Stimulated activated CD4-positive, alpha-beta T cell treated with anti-CD3 and anti-CD28 coated beads, Interleukin-4, amount 100 ng/mL, for 24 hours (primary cell): ENCODE measurements at places on chromosomes 16 and 17.

GRCh38 chr17:33459078-33459940 is 166.2 kb upstream of the ASIC2 start:
- DNase-seq, result no peak

- DNase-seq, result no peak
These were observed 795 bp upstream of the HBM start for GRCh38 chr16:164827-165538.

GRCh38 chr16:3474136-3474779 is 21.0 kb downstream of the C16orf90 start:
- DNase-seq, result no peak

- peak; percentile 57 for DNase-seq
These were observed 15.0 kb downstream of the ZNF213 start for GRCh38 chr16:3149630-3150345.

DNA sequence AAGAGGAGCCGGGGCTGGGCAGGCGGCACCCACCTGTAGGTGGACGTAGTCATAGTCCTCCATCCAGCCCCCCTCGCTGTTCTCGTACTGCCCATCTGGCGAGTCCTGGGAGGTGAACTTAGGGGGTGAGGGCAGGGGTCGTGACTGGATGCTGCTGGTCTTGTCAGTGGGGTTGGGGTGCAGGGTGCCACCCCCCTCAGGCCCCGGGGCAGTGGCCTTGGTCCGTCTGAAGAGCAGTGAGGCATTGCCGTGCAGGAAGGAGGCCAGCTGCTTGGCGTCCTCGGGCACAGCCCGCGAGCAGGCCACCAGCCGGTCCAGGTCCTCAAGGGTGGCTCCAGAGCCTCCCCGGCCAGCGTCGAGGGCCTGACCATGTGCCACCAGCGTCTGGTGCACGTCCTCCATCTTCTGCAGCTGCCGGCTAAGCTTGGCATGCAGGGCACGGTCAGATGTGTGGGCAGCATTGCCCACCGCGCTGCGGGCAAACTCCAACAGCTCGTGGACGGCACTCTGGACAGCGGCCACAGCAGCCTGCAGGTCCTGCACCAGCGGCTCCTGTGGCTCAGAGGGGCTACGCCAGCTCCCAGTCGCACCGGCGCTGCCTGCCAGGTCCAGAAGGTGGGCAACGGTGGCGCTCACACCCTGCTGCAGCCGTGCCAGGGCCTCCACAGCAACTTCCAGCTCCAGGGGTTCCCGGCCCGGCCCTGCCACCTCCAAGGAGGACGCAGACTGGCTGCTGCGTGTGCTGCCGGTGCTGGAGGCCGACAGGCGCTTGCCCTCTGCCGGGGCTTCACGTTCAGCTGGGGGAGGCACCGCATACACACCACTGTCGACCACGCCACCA is 16.3 kb downstream of the CTRB1 start:
- DNase-seq, result no peak

- no peak for DNase-seq
These were observed 15.4 kb upstream of the NDEL1 start for GRCh38 chr17:8420041-8420934.

DNA sequence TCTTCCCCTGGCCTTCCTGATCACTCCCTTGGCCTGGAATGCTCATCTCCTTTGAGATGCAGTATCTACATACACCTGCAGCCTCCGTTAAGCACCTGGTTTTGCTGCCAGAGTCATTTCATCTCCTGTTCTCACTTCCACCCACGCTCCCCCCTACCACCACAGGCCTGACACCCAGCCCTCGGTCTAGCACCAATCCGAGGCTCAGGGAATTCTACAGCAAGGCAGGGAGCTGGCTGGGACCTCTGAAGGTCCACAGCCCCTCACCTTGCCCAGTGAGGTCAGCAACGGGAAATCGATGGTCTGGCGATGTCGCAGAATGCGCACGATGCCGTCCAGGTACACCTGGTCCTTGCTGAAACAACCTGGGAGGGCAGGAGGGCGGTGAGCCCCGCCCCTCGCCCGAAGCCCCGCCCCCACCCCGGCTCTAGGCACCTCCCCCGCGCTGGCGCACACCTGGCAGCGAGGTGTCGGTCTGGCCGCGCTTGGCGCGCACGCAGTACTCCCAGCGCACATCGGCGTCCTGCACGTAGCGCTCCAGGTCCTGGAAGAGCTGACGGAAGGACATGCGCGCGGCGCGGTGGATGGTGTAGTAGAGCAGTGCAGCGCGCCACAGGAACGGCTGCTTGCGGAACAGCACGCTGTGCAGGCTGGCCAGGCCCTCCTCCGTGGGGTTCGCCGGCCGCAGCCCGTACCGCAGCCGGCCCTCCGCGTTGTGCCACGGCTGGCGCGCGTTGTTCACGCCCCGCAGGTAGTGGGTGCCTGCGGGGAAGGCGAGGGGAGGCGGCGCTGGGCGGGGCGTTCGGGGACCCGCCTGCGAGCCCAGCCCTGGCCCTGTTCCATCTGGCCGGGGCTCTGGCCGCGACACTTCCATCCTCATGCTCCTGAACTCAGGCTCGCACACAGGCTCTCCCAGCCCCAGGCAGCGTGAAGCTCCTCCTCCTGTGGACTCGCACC is 5.7 kb downstream of the MATCAP1 start:
- DNase-seq, result peak; percentile 42

DNA sequence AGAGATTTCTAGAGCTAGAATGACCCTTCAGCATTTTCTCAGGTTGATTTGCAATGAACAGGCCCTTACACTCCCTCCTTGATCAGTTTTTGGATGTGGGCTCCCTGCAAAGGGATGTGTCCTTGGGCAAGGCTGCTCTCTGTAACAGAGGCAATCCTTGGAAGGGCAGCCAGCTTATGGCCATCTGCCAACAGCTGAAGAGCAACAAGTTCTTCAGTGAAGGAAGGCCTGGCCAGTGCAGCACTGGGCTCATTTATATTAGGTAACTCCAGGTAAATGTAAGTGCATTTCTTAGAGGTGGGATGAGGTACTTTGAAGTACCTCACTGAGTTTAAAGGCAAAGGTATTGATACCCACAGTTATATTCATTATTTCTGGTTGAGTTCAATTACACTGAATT is 114.3 kb upstream of the KCNJ16 start:
- no peak for DNase-seq

DNA sequence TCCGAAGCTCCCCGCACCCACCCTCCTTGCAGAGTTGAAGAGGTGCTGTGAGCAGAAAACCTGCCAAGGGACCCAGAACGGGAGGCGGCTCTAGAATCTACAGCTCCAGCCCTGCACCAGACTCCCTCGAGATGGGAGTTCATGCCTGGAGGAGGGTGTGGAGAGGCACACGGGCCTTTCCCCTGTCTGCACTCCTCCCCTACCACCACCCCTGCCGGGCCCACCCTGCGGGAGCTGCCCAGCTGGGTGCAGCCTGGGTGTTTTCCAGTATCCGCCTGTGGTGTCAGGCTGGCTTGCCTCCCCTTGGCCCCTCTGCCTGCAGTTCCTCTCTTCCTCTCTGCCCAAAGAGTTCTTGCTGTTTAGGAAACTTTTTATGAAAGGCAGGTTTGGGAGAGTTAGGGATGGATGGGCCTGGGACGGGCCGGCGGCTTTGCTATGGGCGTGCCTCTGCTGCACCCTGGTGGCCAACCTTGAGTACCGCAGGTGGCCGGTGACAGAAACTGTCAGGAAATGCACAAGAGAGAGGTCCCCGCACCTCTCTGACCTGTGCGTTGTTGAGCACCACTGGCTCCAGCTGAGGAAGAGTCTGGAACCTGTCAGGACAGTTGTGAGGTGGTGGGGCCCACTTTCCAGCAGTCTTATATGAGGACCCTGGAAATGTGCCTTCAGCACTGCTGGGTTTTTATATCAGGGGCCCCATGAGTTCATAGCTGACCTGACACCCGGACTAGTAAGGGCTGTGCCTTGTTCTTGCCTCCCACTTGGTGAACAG is 354.1 kb downstream of the SEC14L1 start:
- peak; percentile 82 for DNase-seq

DNA sequence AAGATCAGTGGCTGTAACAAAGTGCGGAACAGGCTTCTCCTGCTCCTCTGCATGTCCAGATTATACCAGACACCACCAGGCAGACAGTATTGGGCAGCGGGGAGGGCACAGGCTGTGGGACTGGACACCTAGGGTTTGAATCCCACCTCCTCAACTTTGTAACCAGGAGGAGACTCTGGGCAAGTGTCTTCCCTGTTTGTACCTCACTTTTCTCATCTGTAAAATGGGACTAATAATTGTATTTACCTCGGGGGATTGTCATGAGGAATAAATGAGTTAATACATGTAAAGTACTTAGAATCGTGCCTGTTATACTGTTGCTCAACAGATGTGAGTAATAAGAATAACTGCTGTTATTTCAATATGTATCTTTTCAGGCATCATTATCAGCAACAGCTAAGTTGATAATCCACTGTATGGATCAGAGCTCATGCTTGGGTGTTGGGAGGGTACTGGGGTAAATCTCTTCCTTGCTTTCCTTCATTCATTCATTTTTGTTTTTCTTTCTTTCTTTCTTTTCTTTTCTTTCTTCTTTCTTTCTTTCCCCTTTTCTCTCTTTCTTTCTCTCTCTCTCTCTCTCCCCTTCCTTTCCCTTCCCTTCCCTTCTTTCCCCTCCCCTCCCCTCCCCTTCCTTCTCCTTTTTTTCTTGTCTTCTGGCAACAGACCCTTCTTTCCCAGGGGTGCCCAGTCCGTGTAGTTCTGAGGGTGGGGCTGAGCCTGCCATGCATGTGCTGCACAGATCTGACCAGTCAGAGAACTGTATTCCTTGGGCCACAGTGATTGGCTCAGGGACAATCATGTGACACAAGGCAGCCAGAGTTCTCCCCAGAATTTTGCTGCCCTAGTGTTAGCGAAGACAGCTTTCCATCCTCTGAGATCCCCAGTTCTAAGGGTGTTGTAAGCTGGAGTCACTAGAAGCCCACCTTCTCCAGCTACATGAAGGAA is 25.3 kb upstream of the BRD7 start:
- no peak for DNase-seq

DNA sequence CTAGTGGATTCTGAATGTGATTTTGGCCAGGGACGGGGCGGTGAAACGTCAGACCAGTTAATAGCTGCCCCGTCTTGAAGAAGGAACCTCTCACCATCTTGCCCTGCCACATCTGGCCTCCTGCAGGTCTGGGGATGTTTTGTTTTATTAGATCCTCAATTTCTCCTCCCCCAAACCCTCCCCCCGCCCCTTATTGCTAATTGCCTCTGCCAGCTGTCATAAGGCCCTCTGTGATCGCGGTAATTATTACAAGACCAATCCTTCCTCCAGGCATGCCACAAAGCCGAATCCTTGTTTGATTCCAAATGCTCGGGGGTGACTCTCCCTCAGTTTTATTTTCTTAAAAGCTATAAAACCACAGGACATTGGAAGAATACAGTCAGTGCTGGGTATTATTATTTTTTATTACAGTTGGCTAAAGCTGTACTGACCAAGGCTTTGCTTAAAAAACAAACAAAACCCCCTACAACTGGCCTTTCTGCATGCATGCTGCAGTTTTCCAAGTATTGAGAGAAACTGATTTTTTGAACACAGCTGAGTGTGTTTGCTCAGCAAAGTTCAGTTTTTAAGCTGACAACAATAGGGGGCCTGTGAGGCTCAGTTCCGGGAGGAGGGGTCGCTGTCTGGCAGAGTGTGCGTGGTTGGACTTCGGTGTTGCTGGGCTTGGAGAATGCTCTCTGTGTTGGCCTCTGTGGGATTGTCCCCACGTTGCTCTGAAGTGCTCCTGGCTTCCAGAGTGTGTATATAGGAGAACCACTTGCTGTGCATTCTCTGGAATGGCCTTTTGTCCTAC is 1.7 kb downstream of the KSR1 start:
- no peak for DNase-seq

- no peak for DNase-seq
These were observed 13.3 kb upstream of the KPNB1 start for GRCh38 chr17:47636273-47637030.

- DNase-seq, result no peak
These were observed 16.6 kb downstream of the CASKIN2 start for GRCh38 chr17:75498726-75499213.

DNA sequence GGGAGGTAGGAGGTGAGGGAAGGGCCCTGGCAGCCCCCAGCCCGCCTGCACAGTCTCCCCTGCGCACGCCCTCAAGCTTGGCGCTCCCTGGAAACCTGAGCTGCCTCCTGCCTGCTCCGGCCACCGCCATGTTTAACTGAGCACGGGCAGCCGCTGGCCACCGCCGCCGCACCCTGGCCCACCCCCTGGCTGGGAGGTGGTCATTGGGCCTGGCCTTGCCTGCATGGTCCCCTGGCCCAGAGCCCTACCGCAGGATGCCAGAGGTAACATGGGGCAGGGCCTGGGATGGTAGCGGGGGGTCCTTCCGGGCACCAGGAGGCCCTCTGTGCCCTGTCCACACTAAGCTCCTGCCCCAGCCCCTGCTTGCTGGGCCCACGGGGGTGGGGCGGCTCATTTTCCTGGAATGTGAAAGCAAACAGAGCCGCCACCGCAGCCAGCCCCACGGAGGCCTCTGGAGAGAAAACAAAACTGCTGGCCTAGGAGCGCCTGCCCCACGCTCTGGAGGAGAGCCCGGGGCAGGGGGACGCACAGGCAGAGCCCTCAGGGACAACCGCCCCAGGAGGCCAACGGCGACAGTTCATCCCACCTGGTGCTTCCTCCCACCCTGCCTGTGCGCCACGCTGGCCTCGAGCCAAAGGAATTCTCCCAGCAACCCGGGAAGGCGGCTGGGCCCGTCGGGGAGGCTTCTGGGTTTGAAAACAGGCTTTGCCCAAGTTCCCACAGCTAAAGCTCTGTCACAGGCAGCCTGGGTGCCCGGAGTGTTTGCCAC is 8.9 kb downstream of the NHERF2 start:
- DNase-seq, result no peak
